ENCODE measurements at places on chromosomes 5 and 9.

GRCh38 chr5:92215116-92215515, 832.0 kb upstream of the ARRDC3 start:
- no peak for DNase-seq

- DNase-seq: no peak
Observed at GRCh38 chr9:35840881-35841644, 12.0 kb downstream of the TMEM8B start.

- no peak for DNase-seq
Observed at GRCh38 chr9:130245474-130245873, 20.1 kb upstream of the HMCN2 start.

DNA sequence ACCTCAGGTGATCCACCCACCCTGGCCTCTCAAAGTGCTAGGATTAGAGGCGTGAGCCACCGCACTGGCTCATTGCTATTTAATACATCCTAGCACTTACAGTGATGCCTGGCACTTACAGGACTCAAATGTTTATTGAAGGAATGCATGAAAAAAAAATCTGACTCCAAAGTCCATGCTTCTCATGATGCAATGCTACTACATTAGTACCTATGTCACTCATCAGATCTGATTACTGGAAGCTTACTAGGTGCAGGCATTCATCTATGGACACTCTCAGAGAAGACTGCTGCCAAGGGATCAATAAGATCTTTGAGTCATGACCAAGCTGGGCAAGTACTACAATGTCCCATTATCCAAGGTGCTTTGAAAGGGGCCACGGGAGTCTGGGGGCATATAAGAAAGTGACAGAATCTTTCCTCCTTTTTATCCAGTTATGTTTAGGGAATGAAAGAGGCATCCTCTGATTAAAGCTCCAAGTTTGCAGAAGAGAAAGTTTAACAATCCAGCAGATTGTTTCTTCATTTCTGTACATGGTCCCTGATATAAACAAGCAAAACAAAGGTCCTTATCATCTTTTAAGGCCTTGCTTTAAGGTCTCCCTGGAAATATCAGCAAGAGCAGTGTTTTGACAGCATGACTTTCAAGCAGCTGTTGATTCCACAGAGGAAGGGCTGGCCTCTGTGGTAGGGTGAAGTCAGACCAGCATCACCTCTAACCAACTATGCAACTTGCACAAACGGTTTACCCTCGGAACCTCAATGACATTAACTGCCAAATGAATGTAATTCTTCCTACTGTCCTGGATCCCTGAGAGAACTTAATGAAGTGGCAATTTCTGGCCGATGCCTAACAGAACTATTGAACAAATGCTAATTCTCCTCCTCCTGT, 35.9 kb downstream of the ARPC5L start:
- DNase-seq: no peak

DNA sequence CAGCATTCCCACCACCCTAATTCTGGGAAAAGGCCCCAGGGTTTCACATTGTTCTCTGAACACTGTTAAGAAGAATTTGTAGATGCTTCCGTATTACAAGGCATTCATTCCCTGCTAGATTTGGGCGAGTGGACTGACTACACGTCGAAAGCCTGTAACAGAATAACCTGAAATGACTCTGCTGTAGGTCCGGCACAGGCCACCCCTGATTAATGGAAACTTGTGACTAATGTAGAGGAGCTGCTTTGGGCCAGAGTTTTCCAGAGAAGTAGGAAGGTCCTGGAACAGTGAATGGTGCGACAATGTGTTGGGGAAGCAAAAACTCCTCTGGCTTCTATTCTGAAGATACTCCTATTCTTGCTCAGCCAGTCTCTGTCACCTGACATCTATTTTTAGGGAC, 87.6 kb downstream of the NR3C1 start:
- DNase-seq: peak; percentile 22

- DNase-seq: no peak
Observed at GRCh38 chr9:123408313-123409262, 52.6 kb downstream of the CRB2 start.

DNA sequence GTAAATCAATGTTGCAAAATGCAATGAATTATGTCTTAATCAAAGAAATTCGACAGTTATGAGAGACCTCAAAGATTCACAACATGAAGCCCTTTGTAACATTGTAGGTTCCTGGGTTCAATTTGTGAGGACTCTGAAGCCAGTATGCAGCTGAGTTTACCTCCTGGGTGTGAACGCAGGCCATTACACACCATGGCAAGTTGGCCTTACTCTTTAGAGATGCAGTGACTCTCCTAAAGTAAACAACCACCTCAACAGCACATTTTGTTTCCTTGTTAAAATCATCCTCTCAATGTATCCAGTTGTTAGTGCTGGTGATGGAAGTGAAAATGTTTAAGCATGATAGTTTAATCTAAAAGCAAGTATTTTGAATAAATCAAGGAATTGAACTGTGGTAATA, 73.8 kb downstream of the JAKMIP2 start:
- DNase-seq: no peak

DNA sequence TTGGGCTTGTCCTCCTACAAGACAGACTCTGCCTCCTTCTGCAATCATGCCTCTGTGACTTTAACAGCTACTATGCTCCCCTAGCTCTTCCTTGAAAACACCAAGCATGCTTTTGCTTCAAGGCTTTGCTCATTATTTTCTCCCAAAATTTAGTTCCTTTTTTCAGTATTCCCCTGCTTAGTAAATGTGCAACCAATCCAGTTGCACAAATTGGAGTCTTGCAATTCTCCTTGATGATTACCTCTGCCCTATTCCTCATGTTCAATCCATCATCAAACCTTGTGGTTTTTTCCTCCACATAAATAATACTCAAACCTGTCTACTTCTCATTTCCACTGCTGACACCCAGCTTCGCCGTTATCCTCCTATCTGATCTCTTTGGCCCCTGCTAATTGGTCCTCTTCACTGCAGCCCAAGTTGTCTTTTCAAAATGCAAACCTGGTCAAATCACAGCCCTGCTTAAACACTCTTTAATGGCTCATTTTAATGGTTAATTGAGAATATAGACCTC, 296.3 kb downstream of the CWC27 start:
- DNase-seq: no peak

DNA sequence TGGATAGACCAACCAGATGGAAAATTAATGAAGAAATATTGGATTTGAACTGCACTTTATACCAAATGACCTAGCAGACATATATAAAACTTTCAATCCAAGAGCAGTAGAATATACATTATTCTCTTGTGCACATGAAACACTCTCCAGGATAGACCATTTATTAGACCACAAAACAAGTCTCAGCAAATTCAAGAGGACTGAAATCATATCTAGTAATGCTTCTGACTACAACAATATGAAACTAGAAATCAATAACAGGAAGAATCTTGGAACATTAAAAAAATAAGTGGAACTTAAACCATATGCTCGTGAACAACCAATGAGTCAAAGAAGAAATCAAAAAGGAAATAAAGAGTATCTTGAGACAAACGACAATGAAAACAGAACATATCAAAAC, 150.0 kb upstream of the CD180 start:
- no peak for DNase-seq

DNA sequence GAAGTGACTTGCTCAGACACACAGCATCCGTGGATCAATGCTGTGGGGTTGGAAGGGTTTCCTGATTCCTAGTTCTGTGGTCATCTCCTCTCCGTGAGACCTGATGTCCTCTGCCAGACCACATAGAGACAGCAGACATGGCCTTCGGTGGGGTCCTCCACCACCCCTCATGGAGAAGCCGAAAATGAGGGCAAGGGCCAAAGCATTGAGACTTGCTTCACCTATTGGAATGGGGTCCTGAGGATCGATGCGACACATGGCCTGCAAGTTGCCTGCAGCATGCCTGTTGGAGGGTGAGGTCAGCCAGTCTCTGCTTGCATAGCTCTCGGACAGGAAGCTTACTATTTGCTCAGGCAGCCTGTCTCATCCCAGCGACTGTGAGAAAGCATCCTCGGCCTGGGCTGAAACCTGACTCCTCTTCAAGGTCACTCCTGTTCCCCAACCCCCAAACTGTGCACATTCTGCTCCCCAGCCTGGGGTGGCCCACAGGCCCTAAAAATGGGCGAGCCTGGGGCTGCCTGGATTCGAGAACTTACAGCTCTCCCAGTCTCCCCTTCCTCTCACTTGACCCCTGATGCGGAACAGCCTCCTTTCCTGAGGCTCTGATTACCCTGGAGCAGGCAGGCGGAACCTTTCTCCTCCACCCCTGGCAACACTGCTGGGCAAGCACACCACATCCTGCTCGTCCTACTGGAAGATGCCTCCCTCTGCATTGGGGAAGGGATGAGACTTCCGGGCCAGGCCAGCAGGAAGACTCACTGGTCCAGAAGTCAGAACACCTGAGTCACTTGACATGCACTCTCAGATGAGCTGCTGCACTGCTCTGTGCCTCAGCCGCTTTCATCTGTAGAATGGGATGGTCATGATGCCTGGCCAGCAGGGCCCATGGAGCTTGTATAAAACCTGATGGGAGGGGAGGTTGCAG, 186.9 kb downstream of the RGS3 start:
- no peak for DNase-seq

DNA sequence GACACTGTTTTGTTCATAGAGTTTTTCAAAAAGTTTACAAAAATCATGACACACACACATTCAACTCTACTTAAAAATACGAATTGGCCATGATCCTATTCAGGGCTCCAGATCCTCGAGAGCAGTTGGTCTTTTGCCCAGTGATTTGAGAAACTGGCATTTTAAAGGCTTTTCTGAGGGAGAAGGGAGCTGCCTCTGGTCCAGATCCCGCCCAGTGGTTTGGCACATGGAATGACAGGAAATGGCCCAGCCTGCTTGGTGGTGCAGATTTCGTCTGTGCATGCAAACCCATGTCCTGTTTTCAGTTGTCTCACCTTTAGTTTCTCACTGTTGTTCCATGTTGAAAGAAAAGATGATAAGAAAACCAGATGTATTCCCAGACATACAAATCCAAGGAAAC, 3.6 kb downstream of the CAMK4 start:
- no peak for DNase-seq

DNA sequence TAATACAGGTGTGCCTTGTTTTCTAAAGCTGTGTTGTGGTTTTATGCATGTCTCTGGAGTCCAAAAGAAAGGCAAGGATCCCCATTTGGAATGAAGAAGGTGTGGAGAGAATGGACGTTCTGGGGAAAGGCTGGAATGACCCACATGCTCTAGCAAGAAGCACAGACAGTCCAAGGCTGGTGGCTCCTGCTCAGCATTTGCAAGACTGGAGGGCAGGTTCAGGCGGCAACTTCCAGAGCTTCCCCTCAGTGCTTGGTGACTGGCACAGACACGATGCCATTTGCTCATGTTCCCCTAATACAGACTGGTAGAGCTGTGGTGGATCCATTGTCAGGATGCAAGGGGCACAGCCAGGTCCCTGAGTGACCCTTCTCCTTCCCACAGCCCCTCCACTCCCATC, 8.2 kb downstream of the SLC22A4 start:
- no peak for DNase-seq

- DNase-seq: no peak
Observed at GRCh38 chr5:119340597-119341218, 15.1 kb upstream of the TNFAIP8 start.

DNA sequence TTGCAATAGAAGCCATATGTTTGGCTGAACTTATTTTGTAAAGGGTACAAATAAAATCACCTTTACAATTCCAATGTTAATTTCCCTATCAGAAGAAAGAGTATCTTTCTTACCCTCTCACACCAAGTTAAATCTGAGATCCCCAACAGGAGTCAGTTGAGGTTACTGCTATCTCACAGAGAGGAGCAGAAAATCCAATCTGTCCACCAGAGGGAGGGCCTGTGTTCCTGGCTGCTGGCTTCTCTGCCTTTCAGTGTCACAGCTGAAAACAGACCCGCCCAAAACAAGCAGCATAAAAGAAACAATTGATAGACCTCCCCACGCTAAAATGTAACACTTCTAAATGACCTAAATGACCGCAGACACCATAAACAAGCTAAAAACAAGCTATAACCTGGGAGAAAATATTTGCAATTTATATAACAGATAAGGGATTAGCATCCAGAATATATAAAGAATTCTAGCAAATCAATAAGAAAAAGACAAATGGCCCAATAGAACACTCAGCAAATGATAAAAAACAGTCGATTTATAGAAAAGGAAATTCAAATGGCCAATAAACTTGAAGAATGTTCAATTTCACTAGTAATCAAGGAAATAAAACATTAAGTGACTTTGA, 24.5 kb upstream of the MVB12B start:
- peak; percentile 81 for DNase-seq

DNA sequence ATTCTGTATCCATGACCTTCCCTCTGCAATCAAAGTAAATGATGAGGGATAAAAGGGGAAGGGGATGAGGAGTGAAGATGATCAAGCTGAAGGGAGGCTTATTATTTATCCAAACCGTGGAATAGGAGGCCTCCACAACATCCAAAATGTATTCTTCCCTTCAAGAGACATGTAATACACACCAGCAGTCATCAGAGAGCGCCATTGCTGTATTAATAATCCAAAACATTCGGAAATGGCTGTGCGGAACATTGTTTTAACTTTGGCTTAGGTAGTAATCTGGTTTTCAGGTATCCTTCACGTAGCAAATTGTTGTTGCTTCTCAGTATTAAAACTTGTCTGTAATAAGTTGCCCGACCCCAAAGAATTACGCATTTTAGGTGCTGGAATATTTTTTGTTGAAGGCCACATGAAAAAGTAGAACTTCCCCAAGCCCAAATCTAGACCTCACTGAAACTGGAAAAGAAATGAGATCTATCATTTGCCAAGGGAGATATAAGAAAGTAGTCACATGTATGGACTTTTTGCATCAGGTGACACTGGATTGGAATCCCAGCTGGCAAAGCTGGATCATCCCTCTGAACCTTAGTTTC, 2.6 kb upstream of the BOD1 start:
- DNase-seq: peak; percentile 64

- DNase-seq: no peak
Observed at GRCh38 chr5:179241764-179242370, 103.4 kb downstream of the ADAMTS2 start.

DNA sequence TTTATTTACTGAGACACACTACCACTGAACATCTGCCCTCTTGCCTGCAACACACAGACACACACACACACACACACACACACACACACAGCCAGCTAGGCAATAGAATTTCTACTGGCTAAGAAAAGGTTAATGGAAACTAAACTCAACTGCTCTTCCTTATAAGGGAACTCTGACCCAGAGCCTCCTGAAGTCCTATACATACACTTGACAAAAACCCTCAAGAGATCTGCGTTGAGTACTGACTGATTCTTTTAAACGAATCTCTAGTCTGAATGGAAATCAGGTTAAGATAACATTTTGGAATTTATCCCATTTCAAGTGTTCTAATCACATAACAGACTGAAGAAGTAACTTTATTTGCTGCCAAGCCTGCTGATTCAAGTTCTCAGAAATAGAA, 25.9 kb upstream of the TRPM3 start:
- DNase-seq: no peak

GRCh38 chr5:143593723-143594122, 190.2 kb upstream of the NR3C1 start:
- DNase-seq: no peak

DNA sequence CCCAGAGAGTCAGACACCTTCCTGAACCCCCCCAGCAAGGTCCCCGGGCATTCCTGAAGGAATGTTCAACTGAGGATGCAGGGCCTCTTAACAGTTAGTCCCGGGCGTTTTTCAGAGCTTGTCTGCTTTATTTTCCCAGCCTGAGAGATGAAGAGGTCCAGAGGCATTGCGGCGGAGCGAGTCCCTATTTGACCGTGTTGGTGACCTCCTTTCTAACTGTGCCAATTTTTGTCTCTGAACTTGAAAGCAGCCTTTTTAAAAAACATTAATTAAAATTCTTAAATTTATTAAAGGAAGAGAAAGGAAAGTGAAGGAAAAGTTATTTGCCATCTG, 433 bp upstream of the PTAR1 start:
- no peak for DNase-seq

Data from neural progenitor cell (in vitro differentiated cells).